T-helper 2 cell treated with Interferon-gamma antibody and Interleukin-4, amounts not matched to agents 100 ng/mL and 5 ng/mL, for 36 hours (primary cell): ENCODE measurements at places on chromosomes 5 and 9. TPM values are rescaled to one million over a fixed set of nuclear protein-coding genes. Genes with fewer than 3 reads are reported as not detected.

The FGD3 gene
- 106 and 109 TPM in 2 replicates for total RNA-seq

The ASTN2 gene
- total RNA-seq: 4.2 and 4.3 TPM in 2 replicates

The AQP3 gene
- total RNA-seq: 109 and 113 TPM in 2 replicates

The PRDM9 gene
- total RNA-seq: not detected in 2 replicates

The TSLP gene
- total RNA-seq: not detected in 2 replicates
